ENCODE measurements at places on chromosomes 13 and 19.
A peak's percentile ranks its signal among the peaks of the same experiment; 100 is the strongest.

- no peak overlapping the region for H3K27ac ChIP-seq
- no peaks in the 10 kb centered on the region for H3K36me3 ChIP-seq
- no peak for DNase-seq
- no peaks in the 10 kb centered on the region for H3K4me1 ChIP-seq
- no peak overlapping the region for H3K4me3 ChIP-seq
Measured at GRCh38 chr13:45544520-45544919, 71.0 kb downstream of the ERICH6B start.

DNA sequence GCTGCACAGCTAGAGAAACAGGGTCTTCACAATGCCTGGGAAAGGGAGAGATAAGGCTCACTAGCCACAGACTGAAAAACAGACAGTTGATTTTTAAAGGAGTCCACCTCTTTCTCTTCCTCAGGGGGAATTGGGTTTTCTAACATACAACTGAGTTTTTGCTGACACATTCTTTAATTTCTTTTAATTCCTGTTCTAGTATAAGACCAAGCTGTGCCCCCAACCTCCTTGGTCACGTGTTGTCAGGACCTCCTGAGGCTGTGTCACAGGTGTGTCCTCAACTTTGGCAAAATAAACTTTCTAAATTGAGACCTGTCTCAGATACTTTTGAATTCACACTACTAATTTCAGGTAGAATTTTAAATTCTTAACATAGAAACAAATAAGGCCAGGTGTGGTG, 12.1 kb upstream of the ZNF492 start:
- no peak for DNase-seq
- no peaks in the 10 kb centered on the region for H3K4me1 ChIP-seq
- no peak overlapping the region for H3K27ac ChIP-seq
- no peaks in the 10 kb centered on the region for H3K27me3 ChIP-seq
- H3K4me3 ChIP-seq, result no peak overlapping the region
- H3K36me3 ChIP-seq, result no peaks in the 10 kb centered on the region

GRCh38 chr19:1591421-1592023, 1.1 kb downstream of the MBD3 start:
- no peak for DNase-seq
- H3K4me1 ChIP-seq, result peaks cover 27% of the 10 kb centered on the region
- peak overlapping the region; percentile 83 for H3K4me3 ChIP-seq
- H3K27ac ChIP-seq, result peak overlapping the region; percentile 92
- H3K36me3 ChIP-seq, result peaks cover 10% of the 10 kb centered on the region
- no peaks in the 10 kb centered on the region for H3K27me3 ChIP-seq

GRCh38 chr19:11284515-11284914, 11.4 kb upstream of the TSPAN16 start:
- DNase-seq, result no peak
- H3K4me3 ChIP-seq, result no peak overlapping the region
- H3K4me1 ChIP-seq, result peaks cover 8% of the 10 kb centered on the region
- no peaks in the 10 kb centered on the region for H3K27me3 ChIP-seq
- peak overlapping the region; percentile 39 for H3K27ac ChIP-seq
- H3K36me3 ChIP-seq, result no peaks in the 10 kb centered on the region

DNA sequence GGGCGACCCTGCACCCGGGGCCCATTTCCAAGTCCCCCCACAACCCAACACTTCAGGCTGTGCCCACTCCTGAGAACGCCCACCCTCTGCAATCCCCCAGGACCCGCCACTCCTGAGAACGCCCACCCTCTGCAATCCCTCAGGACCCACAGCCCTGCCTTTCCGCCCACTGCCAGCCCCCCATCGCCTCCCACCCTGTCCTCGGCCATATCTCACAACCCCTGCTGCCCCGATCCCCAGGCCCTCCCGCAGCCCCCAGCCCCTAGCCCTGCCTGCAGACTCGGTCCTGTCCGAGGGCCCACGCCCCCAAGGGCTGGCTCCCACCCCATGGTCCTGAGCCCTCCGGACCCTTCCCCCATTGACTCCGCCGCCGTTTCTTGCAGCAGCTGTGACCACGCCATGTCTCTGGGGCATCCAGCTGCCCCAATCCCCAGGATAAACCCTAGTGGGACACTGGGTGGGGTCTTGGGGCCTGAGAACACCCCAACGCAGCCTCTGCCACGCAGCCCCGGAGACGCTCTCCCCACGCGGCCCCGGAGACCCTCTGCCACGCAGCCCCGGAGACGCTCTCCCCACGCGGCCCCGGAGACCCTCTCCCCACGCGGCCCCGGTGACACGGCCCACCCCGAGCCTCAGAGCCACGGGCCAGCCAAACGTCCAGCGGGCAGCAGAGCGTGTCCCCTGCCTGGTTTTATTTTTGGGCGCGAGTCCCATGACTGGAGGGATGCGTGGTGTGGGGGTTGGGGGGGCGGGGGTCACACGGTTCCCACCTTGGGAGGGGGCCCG, 17.0 kb downstream of the SBNO2 start:
- DNase-seq, result no peak
- H3K36me3 ChIP-seq, result peaks cover 3% of the 10 kb centered on the region
- peaks cover 4% of the 10 kb centered on the region for H3K4me1 ChIP-seq
- no peaks in the 10 kb centered on the region for H3K27me3 ChIP-seq
- no peak overlapping the region for H3K4me3 ChIP-seq

Data from mesothelial cell of epicardium (in vitro differentiated cells).